ENCODE measurements at places on chromosomes 11 and 22.
A peak's percentile ranks its signal among the peaks of the same experiment; 100 is the strongest.

- no peak for DNase-seq
Observed at GRCh38 chr22:42653999-42654398, 4.8 kb upstream of the CYB5R3 start.

- no peak for DNase-seq
Observed at GRCh38 chr11:123678246-123678645, 23.8 kb upstream of the SCN3B start.

GRCh38 chr11:103407641-103408040, 298.4 kb downstream of the DYNC2H1 start:
- no peak for DNase-seq

DNA sequence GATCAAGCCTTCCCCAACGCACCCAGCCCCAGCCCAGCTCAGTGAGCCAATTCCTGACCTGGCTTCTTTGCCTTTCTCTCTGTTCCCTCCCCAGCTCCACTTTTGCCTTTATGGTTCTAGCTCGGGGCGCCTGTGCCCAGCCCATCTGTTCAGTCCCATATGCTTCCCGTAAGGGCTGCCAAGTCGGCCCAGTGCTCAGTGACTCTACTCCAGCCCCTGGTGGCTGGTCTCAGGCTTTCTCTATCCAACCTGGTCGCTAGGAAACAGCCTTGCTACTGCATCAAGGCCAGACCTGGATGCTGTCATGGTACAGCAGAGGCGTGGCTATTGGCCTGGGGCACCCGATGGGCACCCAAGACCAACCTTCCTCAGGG, 178.0 kb downstream of the DSCAML1 start:
- DNase-seq, result peak; percentile 79

- no peak for DNase-seq
Observed at GRCh38 chr22:26377170-26377830, 51.8 kb upstream of the ASPHD2 start.

DNA sequence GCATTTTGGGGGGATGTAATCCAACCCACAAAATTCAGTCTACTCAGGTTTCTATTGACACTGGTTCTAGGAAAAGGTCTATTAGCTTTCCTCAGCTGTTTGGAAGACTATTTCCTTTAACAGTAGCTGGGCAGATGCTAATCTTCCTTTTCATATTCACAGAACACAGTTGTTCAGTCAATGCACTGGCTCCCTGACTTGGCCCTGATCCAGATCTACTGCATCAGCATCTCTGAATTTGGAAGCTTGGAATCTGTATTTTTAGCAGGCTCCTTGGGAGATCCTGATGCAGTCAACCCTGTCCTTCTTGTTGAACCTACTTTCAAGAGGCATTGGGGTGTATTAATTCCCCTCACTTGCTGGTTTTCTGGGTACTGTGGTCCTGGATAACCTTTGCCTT, 6.3 kb downstream of the HTATIP2 start:
- DNase-seq, result no peak

GRCh38 chr11:1298695-1299492, 10.5 kb downstream of the TOLLIP start:
- peak; percentile 71 for DNase-seq

Measured in NCI-H510A (cell line).